ENCODE measurements at places on chromosomes 16 and 17. TPM values are rescaled to one million over a fixed set of nuclear protein-coding genes. Genes with fewer than 3 reads are reported as not detected.

The CD2BP2 gene
- 53.2 TPM for total RNA-seq

The AANAT gene
- not detected for total RNA-seq

The CPNE2 gene
- 10.0 TPM for total RNA-seq

The PITPNC1 gene
- total RNA-seq, result 3.2 TPM

The KRTAP3-1 gene
- total RNA-seq, result not detected

The ASPHD1 gene
- total RNA-seq, result 2.9 TPM

- no peak overlapping the region for H3K4me3 ChIP-seq
- H3K27me3 ChIP-seq, result no peaks in the 10 kb centered on the region
- no peak for DNase-seq
- no peaks in the 10 kb centered on the region for H3K4me1 ChIP-seq
These were observed 37.9 kb upstream of the ABCA8 start for GRCh38 chr17:68993112-68993511.

GRCh38 chr17:41345992-41346391 lies 4.6 kb downstream of the KRT33A start:
- no peaks in the 10 kb centered on the region for H3K4me1 ChIP-seq
- DNase-seq, result no peak
- peaks cover 7% of the 10 kb centered on the region for H3K36me3 ChIP-seq
- peaks cover 1% of the 10 kb centered on the region for H3K27me3 ChIP-seq
- no peak overlapping the region for H3K4me3 ChIP-seq
- H3K27ac ChIP-seq, result no peak overlapping the region

DNA sequence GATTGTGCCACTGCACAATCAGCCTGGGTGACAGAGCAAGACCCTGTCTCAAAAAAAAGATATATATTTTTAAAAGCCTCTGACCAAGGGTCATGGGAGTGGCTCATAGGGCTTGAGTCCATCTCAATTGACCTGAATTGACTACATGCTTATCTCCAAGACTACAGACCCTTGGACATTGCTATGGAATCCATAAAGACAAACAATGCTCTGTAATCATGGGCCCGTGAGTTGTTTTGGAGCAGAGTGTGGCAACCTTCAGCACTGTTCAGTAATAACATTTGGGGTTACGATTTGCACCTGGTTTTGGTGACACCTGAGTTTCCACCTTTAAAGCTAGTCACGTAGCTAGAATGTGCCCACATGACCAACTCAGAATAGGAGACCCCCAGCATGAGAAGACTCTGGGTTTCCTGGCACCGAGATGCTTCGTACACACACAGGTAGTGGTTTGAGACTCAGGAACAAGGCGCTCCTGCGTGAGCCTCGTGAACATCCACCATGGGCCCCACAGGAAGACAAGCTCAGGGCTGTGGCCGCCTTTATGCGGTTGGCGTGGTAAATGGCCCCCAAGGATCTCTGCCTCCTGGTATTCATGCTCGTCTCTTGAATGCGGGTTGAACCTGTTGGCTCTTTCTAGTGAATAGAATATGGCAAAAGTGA lies 66.6 kb upstream of the RPH3AL start:
- no peak overlapping the region for H3K27ac ChIP-seq
- no peaks in the 10 kb centered on the region for H3K27me3 ChIP-seq
- H3K36me3 ChIP-seq, result no peaks in the 10 kb centered on the region
- no peaks in the 10 kb centered on the region for H3K4me1 ChIP-seq
- DNase-seq, result no peak

GRCh38 chr17:68981288-68981687 lies 26.1 kb upstream of the ABCA8 start:
- no peak overlapping the region for H3K27ac ChIP-seq
- H3K27me3 ChIP-seq, result no peaks in the 10 kb centered on the region
- H3K36me3 ChIP-seq, result no peaks in the 10 kb centered on the region
- H3K4me3 ChIP-seq, result no peak overlapping the region

- peak overlapping the region; percentile 89 for H3K27ac ChIP-seq
- peaks cover 2% of the 10 kb centered on the region for H3K36me3 ChIP-seq
- H3K27me3 ChIP-seq, result no peaks in the 10 kb centered on the region
- peaks cover 25% of the 10 kb centered on the region for H3K4me1 ChIP-seq
- no peak for DNase-seq
These were observed 1.0 kb upstream of the RHOT1 start for GRCh38 chr17:32141258-32141657.

GRCh38 chr17:6413065-6413464 lies 21.9 kb downstream of the AIPL1 start:
- peaks cover 48% of the 10 kb centered on the region for H3K27me3 ChIP-seq
- no peak overlapping the region for H3K4me3 ChIP-seq
- no peak for DNase-seq
- H3K36me3 ChIP-seq, result no peaks in the 10 kb centered on the region
- H3K4me1 ChIP-seq, result no peaks in the 10 kb centered on the region

GRCh38 chr16:68005786-68006286 lies 6.6 kb upstream of the DPEP2 start:
- peaks cover 3% of the 10 kb centered on the region for H3K27me3 ChIP-seq
- no peaks in the 10 kb centered on the region for H3K4me1 ChIP-seq
- no peak overlapping the region for H3K27ac ChIP-seq
- no peaks in the 10 kb centered on the region for H3K36me3 ChIP-seq
- no peak overlapping the region for H3K4me3 ChIP-seq

DNA sequence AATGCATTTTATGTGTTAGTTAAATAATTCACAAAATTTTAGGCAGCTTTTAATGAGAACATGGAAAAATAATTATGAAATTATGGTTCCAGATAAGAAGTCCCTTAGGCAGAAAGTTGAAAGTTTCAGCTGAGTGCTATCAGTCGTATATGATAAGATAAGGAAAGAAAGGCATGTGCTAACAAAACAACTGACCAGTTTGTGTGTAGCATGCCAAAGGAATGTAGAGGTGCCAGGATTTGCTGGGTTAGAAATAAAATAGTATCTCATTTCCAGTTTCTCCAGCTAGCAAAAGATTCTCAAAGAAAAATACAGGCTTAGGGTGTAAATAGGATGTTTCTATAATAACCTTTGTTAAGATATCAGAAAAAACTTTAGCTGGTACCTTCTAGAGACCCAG lies 1044.5 kb upstream of the CDH8 start:
- H3K27me3 ChIP-seq, result no peaks in the 10 kb centered on the region
- no peak for DNase-seq
- H3K4me1 ChIP-seq, result no peaks in the 10 kb centered on the region
- no peak overlapping the region for H3K4me3 ChIP-seq
- H3K36me3 ChIP-seq, result no peaks in the 10 kb centered on the region

DNA sequence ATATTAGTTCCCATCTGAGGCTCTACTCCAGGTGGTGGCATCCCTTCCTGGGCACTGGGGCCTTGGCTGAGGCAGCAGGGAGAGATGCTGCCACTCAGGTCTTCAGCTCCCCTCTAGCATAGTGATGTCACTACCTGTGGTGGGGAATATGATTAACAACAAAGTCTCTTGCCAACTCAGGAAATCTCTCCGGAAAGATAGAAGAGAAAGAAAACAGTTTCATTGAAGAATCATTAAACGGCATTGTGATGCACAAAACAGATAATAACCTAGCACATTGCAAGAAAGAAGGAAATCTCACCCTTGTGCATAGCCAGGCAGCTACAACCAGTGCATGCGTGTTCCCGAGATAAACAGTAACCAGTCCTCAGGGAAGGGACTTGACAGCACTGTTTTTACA lies 12.2 kb upstream of the ZNF267 start:
- peaks cover 50% of the 10 kb centered on the region for H3K27me3 ChIP-seq
- DNase-seq, result no peak
- no peak overlapping the region for H3K27ac ChIP-seq
- no peak overlapping the region for H3K4me3 ChIP-seq

DNA sequence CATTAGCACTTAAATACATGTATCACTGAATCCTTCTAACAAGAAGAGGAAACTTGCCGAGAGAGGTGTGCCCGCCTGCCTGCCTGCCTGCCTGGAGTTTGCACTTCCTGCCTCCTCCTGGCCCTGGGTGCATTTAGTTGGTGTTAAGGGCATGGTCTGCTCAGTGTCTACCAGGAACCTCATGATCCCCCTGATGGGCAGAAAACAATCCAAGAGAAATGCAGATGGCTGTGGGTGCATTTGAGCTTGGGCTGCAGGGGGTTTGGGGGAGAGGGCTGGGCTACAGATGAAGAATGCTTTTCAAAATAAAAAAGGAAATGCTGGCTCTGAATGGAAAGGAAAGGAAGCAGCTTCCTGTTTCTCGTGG lies 10.1 kb downstream of the KSR1 start:
- peaks cover 55% of the 10 kb centered on the region for H3K4me1 ChIP-seq
- no peak overlapping the region for H3K4me3 ChIP-seq
- H3K36me3 ChIP-seq, result peaks cover 2% of the 10 kb centered on the region
- DNase-seq, result no peak
- no peak overlapping the region for H3K27ac ChIP-seq

DNA sequence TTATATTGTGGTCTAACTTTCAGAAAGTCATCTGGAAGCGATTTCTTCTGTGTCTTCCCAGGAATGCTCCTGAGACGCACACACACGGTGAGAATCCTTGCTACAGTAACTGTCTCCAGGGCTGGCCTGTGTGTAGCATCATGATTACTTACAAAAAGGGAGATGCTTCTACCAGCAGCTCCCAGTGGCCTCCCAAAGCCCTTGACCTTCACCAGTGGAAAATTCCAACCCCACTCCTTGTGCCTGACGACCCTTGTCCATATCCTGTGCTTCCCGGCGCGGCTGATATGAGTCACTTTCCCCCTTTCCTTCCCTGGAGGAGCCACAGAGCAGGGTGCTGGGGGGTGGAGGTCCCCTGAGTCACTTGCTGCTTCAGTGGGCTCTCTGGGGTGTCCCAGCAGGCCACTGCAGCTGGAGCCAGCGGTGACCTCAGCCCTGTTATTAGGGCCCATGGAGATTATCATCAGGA lies 22.1 kb upstream of the NAT9 start:
- peaks cover 39% of the 10 kb centered on the region for H3K36me3 ChIP-seq
- H3K27me3 ChIP-seq, result no peaks in the 10 kb centered on the region
- no peaks in the 10 kb centered on the region for H3K4me1 ChIP-seq
- no peak overlapping the region for H3K4me3 ChIP-seq
- DNase-seq, result no peak
- peak overlapping the region; percentile 22 for H3K27ac ChIP-seq

GRCh38 chr16:29927070-29927905 lies 1.3 kb upstream of the KCTD13 start:
- no peak for DNase-seq
- H3K36me3 ChIP-seq, result peaks cover 1% of the 10 kb centered on the region
- peak overlapping the region; percentile 93 for H3K4me3 ChIP-seq
- H3K27ac ChIP-seq, result peak overlapping the region; percentile 95

- no peak overlapping the region for H3K27ac ChIP-seq
- H3K27me3 ChIP-seq, result no peaks in the 10 kb centered on the region
- no peaks in the 10 kb centered on the region for H3K4me1 ChIP-seq
These were observed 55.5 kb upstream of the GPRC5B start for GRCh38 chr16:19940195-19940594.

DNA sequence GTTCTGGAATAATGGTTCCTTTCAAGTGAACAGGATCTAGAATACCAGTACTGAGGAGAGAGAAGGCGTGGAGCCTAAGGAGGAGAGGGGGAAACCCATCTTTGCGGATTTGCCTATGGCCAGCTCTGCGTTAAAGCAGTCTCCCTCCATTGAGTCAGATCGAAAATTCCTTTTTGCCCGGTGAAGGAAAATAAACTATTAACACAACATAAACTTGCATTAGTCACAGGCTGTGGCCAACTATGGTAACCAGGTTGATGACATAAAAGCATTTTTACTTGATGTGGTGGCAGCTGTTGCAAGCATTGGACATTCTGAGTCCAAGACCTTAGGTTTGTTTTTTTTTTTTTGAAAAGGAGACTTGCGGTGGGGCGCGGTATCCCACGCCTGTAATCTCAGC lies 8.9 kb downstream of the LDAF1 start:
- DNase-seq, result no peak
- H3K27me3 ChIP-seq, result no peaks in the 10 kb centered on the region
- peaks cover 26% of the 10 kb centered on the region for H3K36me3 ChIP-seq
- H3K4me3 ChIP-seq, result no peak overlapping the region
- no peak overlapping the region for H3K27ac ChIP-seq

- H3K27ac ChIP-seq, result no peak overlapping the region
- no peaks in the 10 kb centered on the region for H3K4me1 ChIP-seq
- H3K27me3 ChIP-seq, result peaks cover 15% of the 10 kb centered on the region
- H3K4me3 ChIP-seq, result no peak overlapping the region
- H3K36me3 ChIP-seq, result no peaks in the 10 kb centered on the region
- DNase-seq, result no peak
These were observed 3.3 kb upstream of the CCL15 start for GRCh38 chr17:36004594-36005108.

DNA sequence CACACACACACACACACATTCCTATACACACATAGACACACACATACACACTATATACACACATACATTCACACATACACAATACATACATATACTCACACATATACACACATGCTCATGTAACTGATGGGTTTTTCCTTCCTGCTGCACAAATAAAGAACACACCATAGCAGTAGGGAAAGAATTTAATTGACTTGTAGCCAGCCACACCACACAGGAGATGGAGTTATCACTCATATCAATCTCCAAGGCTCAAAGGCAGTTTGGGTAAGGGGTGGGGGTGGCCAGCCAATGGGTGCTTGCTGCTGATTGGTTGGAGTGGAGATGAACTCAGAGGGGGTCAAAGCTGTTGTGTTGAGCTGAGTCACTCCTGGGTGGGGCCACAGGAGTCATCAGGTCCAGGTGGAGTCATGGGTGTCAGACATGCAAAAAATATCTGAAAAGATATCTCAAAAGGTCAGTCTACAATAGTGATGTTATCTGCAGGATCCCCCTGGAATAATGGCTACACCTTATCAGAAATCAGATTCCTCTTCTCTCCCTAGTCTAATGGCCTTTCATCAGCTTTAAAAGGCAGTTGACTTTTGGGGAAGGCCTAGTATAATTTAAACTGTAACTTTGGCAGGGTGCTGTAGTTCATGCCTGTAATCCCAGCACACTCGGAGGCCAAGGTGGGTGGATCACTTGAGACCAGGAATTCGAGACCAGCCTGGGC lies 46.1 kb downstream of the WSB1 start:
- no peaks in the 10 kb centered on the region for H3K36me3 ChIP-seq
- H3K27ac ChIP-seq, result no peak overlapping the region
- peaks cover 10% of the 10 kb centered on the region for H3K4me1 ChIP-seq
- DNase-seq, result no peak
